Left ventricle myocardium inferior (tissue), 1 donor: ENCODE measurements at places on chromosomes 16 and 17.
A peak's percentile ranks its signal among the peaks of the same experiment; 100 is the strongest.

DNA sequence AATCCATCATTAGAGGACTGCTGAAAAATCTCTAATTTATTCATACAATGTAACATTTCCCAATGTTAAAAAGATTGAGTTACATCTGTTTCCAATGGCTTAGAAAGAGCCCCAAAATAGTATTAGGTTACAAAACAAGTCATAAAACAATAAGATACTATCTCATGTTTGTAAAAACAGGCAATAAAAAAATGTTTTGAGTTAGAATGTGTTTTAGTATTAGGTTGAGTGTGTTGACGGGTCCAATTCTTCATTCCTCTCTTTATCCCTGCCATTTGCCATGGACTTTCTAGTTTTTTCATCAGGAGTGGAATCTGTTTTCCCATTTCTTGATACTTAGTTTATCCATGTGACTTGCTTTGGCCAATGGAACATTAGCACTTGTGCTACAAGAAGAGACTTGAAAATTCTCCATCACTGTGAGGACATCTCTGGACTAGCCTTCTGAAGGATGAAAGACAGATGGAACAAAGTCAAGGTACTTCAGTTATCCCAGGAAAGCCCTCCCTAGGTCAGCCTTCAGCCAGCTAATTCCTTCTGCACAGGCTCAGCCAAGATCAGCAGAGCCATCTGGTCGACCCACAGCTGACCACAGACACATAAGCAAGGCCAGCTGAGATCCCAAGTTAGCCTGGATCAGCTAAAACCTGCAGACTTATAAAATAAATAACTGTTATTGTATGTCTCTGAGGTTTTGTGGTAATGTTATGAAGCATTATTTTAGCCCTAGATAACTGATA lies 83.3 kb downstream of the HS3ST3A1 start:
- DNase-seq = no peak

GRCh38 chr16:30637944-30638343 lies 12.8 kb upstream of the PRR14 start:
- no peak for DNase-seq

- DNase-seq = no peak
Observed at GRCh38 chr17:66858226-66859083, 23.5 kb downstream of the CACNG5 start.

DNA sequence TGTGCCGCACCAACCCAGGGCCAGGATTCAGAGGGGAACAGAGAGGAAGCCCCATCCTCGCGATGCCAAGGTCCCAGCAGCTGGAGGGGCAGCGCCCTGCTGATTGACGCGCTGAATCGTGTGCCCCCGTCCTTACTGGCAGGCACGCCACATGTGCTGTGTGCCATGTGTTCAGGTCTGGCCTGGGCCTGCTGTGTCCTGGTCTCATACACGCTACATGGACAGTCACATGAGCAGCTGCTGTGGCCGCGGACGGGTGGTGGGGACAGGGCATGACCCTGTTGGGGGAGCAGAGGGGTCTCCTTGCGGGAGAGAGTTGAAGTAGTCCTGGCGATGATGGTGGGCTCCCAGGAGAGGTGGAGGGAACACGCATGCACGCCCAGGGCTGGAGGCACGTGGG lies 18.0 kb downstream of the CBFA2T3 start:
- DNase-seq = no peak

- DNase-seq = no peak
Observed at GRCh38 chr16:81008505-81008789, 1.4 kb downstream of the CENPN start.

GRCh38 chr17:17849147-17849820 lies 12.5 kb upstream of the SREBF1 start:
- peak; percentile 46 for DNase-seq

DNA sequence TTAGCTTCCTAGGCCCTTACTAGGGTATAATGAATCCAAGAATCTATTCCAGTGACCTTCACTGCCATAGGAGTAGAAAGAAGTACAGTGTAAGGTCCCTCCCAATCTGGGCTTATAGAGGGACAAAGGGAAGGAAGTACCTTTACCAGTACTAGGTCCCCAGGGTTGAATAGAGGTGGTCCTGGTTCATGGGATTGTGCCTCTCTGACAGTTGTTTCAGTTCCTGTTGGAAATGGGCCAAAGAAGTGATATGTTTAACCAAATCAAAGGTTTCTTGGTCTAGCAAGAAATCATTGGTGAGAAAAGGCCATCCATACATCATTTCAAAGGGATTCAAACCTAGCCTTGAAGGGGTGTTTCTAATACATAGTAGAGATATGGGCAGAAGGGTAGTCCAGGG lies 16.0 kb upstream of the ZNHIT3 start:
- no peak for DNase-seq

- DNase-seq = no peak
Observed at GRCh38 chr17:62179525-62180161, 114.6 kb upstream of the MED13 start.

DNA sequence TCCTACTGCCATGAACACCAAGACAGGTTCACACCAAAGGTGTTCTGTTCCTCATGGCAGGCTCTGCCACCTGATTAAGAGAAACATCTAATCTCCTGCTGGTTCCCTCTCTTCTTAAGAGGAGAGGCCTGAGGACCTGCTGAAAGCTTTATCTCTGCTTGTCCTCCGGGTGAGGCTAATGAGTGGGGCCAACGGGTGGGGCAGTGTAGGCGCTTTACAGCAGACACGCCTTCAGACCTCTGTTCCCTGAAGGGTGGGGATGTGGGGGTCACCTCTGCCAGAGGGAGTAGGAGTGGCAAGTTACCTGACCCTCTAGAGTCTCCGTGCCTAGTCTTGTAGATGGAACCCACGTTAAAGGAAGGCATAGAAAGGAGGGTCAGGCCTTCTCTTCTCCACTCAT lies 4.2 kb upstream of the MRM1 start:
- no peak for DNase-seq

DNA sequence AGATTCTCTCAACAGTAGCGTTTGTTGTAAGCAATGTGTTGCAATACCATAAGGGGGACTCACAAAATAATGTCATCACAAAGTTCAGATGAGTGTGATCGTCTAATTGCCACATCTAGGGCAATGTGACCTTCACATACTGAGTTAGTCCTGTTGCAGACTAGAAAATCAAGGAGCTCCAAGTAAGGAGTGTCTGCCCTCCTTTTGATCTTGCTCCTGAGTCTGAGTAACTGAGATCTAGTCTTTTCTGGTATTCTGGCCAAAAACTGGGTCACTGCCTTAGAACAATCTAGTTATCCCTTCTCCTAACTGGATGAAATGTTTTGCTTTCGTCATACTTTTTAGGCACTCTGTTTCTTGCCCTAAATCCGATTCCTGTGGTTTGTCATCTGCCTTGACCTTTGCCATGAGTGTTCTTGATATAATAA lies 712.1 kb downstream of the CDH11 start:
- DNase-seq = no peak

DNA sequence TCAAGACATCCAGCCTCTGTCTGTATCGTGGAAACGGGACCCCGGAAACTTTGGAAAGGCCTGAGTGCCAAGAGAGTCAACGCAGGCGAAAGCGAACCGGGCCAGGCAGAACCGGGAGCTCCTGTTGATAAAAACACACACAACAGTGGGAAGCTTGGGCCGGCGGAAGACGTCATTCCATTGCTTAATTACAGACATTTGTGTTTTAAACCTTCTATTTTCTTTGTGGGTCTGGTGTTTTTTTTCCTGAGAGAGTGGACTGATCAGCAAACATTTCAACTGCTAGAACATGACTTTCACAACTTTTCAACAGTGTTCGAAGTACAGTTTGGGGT lies 878 bp upstream of the RNF157 start:
- DNase-seq = no peak

DNA sequence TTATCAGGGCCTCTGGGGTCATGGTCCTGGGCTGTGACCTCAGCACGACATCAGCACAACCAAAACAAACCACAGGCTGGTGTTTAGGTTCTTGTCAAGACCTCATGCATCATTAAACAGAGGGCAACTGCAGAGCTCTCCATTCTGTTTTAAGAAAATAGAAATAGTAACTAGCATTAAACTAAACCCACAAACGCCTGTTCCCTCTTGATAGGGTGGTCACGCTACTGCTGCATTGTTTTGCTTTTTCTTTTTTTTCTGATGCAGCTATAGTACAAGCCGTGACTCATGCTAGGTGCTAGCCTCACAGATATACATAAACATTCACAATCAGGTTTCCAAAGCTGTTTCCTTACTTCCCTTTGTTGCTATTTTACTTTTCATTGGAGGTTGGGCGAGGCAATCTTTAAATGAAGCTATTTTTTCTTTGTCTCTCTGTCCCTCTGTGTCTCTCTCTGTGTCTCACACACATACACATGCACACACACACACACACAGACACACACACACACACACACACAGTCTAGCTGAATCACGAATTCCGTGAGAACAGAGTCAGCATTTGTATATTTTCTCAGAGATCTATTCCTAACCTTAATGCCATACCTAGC lies 310.3 kb downstream of the CDH13 start:
- no peak for DNase-seq

GRCh38 chr16:19486750-19487325 lies 35.1 kb downstream of the GDE1 start:
- DNase-seq = no peak
